ENCODE measurements at places on chromosomes 4 and X. TPM values are rescaled to one million over a fixed set of nuclear protein-coding genes. Genes with fewer than 3 reads are reported as not detected.

Gene SPANXN4
- total RNA-seq: not detected

Gene MAGEB17
- total RNA-seq: not detected

Gene ERAS
- total RNA-seq: not detected

Gene RRH
- not detected for total RNA-seq

Gene ADGRA3
- total RNA-seq: 33.5 TPM

Gene S100G
- total RNA-seq: not detected

Gene RHOXF1
- 4.7 TPM for total RNA-seq

Gene GJB1
- total RNA-seq: not detected

Gene FGFRL1
- 25.8 TPM for total RNA-seq

Gene SSX2B
- not detected for total RNA-seq

Gene CCSER1
- 18.1 TPM for total RNA-seq

Gene TMSB4X
- 5,868 TPM for total RNA-seq

Gene MOSPD2
- 36.4 TPM for total RNA-seq

Gene DDX53
- total RNA-seq: not detected

Gene XK
- 0.33 TPM for total RNA-seq

Gene FDCSP
- not detected for total RNA-seq

Gene NEIL3
- not detected for total RNA-seq

Gene VEGFC
- total RNA-seq: 13.1 TPM

Gene ADAM29
- total RNA-seq: not detected

Gene PRR32
- not detected for total RNA-seq

Gene TAF9B
- total RNA-seq: 17.6 TPM

Gene IL1RAPL1
- not detected for total RNA-seq

Gene RPS6KA6
- 0.88 TPM for total RNA-seq

Gene MAMLD1
- total RNA-seq: 11.7 TPM

Gene FAAH2
- 1.5 TPM for total RNA-seq

Gene CLIC2
- total RNA-seq: 26.2 TPM

Gene PPP2R2C
- 0.17 TPM for total RNA-seq

Gene AFP
- not detected for total RNA-seq

Gene GPM6B
- 3.7 TPM for total RNA-seq

Gene LRPAP1
- 187 TPM for total RNA-seq

Gene LAMP2
- 120 TPM for total RNA-seq

Gene ADGRG2
- total RNA-seq: 1.1 TPM

Gene FRMPD4
- total RNA-seq: 0.19 TPM

Gene ANOS1
- 15.3 TPM for total RNA-seq

Gene PARM1
- total RNA-seq: 41.4 TPM

Gene SLITRK2
- 2.0 TPM for total RNA-seq

Gene HPSE
- 5.4 TPM for total RNA-seq

Gene CENPVL1
- not detected for total RNA-seq

Gene TBC1D9
- 57.1 TPM for total RNA-seq

Gene IRS4
- not detected for total RNA-seq

Gene LANCL3
- 0.49 TPM for total RNA-seq

Gene AWAT2
- total RNA-seq: not detected

Gene PNMA3
- total RNA-seq: not detected

Gene BDH2
- total RNA-seq: 49.4 TPM

All from subcutaneous adipose tissue (tissue), 4 donors.